ENCODE measurements at places on chromosomes 3 and 15. TPM values are rescaled to one million over a fixed set of nuclear protein-coding genes. Genes with fewer than 3 reads are reported as not detected.
A peak's percentile ranks its signal among the peaks of the same experiment; 100 is the strongest.

DNA sequence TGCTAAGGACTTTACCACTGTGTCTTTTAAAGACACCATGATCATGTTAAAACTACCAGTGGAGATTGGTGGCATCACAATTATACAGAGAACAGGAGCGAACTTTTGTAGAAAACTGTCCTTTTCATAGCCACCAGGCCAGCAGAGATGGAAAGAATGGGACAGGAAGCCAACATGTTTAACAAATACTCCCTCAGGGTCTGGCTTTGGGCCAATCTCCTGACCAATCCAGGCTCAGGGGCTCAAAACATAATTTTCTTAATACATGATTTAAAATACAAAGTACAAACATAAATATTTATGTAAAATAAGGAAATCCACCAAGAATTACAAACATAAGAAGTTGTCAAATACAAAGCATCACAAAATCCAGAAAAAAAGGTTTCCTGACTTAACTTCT, 266.0 kb downstream of the VPS13C start:
- no peak for DNase-seq
- H3K4me1 ChIP-seq, result no peaks in the 10 kb centered on the region
- H3K27me3 ChIP-seq, result no peaks in the 10 kb centered on the region
- H3K36me3 ChIP-seq, result no peaks in the 10 kb centered on the region
- no peak overlapping the region for H3K27ac ChIP-seq

DNA sequence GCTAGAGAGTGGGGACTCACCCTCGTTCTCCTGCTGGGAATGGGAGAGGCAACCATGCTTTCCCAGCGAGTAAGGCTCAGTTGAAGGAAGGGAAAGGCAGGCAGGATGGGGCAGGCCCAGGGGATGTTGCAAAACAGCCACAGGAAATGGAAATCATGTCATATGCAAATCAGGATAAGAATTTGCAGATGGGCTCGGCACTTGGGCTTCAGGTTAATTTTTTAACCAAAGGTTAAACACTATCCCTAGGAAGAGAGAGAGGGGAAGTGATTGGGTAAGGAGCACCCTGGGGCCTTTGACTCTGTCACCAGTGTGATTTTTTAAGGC, 14.6 kb upstream of the PLA2G4E start:
- H3K27ac ChIP-seq, result peak overlapping the region; percentile 7
- H3K4me3 ChIP-seq, result no peak overlapping the region
- no peak for DNase-seq
- peaks cover 5% of the 10 kb centered on the region for H3K4me1 ChIP-seq

Gene PRICKLE2
- 34.5 TPM for total RNA-seq

Gene RPP25
- 9.4 TPM for total RNA-seq

Gene C3orf52
- total RNA-seq, result 40.1 TPM
